ENCODE measurements at places on chromosomes 5 and 9.

DNA sequence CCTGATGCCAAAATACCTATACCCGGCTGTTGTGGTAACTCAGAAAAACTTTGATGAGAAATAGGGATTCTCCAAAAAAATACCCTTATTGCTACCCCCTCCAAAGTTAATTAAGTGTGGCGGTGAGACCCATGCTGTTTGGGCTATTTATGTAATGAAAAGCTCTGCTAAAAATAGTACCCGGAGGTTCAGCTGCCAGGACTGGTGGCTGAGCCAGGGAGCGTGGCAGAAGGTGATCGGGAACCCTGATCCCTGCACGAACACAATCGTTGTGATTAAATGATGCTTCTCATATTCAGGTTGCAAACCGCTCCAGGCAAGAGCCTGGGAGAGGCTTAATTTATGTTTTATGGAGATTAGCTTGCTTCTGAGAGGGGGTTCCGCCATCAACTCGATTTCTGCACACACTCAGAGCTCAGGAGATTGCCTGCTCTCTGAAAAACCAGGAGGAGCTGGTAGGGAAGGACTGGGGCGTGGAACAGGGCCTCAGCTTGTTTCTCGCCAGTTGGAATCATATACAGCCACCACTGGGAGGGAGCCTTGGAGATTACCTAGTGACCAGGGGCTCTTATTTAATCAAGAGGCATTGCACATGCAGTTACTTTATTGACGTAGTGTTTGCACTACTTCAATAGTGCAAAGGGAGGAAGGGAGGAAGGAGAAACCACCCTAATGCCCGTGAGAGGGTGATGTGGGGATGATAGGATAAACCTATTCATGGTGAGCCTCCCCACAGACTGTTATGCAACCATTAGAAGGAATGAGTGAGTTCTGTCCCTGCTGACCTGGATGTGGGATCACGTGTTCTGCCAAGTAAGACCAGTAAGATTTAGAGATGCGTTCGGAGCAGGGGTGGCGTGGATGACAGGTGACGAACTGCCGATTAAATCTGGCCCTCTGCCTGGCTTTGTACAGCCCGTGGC lies 23.4 kb downstream of the HRH2 start:
- DNase-seq = no peak

- no peak for DNase-seq
Measured at GRCh38 chr5:137055271-137055872, 443.8 kb downstream of the SPOCK1 start.

GRCh38 chr9:82732928-82733327 lies 330.0 kb downstream of the RASEF start:
- DNase-seq = no peak

- DNase-seq = no peak
Measured at GRCh38 chr9:75086541-75087288, 1.2 kb downstream of the NMRK1 start.

DNA sequence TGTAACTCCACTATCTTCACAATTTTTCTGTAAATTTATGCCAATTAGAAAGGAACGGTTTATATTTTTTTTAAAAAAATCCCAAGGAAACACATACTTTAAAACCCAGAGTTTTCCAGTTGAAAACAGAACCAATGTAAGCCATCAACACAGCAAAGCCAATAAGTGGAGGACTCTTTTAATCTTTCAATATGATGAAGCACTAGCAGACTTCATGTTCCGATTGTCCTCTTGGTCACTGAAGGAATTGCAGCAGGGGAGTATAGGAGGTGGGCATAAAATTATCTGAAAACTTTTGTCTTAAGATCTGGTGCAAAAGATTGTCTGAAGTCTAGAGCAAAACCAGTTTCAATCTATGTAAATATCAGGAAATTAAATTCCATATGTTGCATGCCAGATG lies 102.1 kb upstream of the PAPPA start:
- no peak for DNase-seq

DNA sequence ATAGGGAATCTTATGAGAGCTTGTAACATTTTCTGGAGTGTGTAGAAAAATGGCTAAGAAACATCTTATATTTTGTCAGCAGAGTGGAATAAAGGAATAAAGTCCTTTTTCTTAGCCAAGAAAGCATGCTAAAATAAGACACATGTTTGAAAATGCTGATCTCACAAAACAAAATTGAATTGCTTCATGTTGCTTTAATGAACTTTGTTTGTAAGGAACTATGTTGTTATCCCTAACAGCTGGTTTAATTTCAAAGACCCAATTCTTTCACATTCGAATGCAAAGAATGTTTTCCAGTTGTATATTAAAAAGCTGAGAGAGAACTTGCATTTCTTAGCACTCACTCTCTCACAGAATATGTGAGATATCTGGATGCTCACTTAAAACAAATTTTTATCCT lies 107.6 kb downstream of the MUSK start:
- no peak for DNase-seq

- no peak for DNase-seq
Measured at GRCh38 chr5:66829826-66830225, 233.6 kb downstream of the MAST4 start.

GRCh38 chr5:99059685-99060084 lies 130.9 kb upstream of the CHD1 start:
- no peak for DNase-seq

DNA sequence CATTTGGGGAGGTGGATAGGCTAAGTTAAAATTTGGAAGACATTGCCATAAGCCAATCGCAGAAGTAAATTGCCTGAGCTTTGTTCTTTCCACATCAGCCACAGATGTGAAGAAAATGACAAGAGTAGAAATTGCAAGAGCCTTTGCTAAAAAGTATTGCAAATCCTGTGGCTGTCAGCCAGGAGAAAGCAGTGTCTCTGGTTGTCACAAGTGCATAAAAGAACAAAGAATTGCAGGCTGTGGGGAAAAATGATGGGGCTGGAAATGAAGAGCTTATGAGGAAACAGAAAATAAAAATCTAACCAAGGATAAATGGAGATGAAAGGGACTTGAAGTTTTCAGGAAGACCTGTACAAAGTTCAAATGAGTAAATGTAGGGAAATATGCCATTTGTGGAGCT lies 344.8 kb downstream of the CSNK1G3 start:
- no peak for DNase-seq

DNA sequence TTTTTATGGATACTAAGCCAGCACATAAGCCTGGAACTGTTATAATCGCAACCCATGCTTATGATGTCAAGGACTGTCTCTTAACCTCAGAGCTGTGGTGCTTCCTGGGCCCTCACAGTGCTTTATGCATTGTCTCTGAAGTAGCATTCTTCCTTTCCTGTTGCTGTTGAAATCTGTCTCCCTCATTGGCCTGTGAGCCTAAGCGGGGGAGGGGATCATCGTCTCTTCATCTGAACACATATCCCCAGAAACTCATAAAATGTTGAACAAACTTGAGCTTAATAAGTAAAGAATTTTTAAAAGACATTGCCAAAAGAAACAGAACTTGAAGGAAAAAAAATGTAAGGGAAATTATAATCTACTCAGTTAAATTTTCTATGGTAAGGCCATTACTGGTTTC lies 80.3 kb downstream of the SGCD start:
- no peak for DNase-seq

DNA sequence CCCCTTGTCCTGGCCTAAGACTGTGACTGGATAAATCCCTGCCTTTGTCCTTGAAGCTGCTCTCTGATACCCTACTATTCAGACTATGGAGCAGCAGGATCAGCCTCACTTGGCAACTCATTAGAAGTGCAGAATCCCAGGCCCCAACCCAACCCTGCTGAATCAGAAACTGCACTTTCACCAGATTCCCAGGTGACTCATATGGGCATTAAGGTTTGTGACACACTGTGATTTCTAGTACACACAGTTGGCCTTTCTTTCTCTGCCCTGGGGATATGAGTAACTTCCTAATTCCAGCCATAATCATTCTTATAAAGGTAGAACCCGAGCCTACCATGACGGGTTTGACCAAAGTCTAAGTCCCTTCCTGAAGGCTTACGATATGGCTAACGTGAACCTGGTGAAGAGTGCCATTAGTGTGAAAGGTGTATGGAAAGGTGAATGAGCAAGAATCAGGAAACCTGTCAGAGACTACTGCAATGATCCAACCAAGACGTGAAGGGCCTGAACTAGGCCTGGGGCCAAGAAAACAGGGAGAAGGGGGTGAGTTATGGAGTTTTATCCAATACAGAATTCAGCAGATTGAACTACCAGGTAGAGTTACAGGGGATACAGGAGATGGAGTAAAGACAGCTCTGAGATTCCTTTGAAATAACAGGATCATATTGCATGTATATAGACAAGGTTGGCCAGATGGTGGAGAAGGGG lies 533.0 kb downstream of the BNC2 start:
- DNase-seq = no peak

GRCh38 chr5:102279711-102280110 lies 16.4 kb downstream of the SLCO4C1 start:
- DNase-seq = no peak

DNA sequence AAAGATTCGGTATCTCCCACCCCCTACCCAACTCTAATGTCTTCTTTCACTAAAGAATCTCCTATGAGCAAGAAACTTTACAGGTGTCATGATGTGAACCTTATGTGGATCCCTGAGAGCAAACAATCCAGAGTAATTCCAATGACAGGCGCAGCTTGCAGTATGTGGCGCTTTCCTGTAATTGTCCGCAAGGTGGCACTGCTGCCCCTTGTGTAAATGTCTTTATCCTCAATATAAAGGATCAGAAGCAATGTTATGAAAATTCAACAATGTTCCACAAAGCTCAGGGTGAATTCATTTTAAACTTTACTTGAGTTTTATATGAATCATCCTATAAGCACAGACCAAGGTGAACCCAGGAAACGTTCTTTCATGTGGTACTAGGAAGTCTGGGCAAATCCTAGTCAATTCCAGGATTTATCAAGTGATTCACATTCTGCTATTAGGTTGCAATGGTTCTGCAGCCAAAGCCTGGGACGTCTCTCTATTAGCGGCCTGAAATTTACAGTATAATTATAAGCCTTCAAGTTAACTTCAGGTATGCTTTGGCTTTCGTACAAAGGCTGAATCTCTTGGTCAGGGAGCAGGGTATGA lies 113.7 kb downstream of the TRPM6 start:
- DNase-seq = peak; percentile 15

- DNase-seq = no peak
Measured at GRCh38 chr5:140186267-140186671, 11.3 kb downstream of the CYSTM1 start.

Data from stimulated activated CD4-positive, alpha-beta T cell treated with anti-CD3 and anti-CD28 coated beads, TNF-alpha, amount 100 ng/mL, for 1 hour (primary cell).